Activated CD4-positive, alpha-beta T cell treated with anti-CD3 and anti-CD28 coated beads for 24 hours (primary cell): ENCODE measurements at places on chromosomes 2 and 18.
A peak's percentile ranks its signal among the peaks of the same experiment; 100 is the strongest.

- no peak for DNase-seq
These were observed 163.4 kb downstream of the UBE2E3 start for GRCh38 chr2:181143790-181144300.

GRCh38 chr18:46314011-46314410 lies 209.8 kb downstream of the HAUS1 start:
- no peak for DNase-seq

DNA sequence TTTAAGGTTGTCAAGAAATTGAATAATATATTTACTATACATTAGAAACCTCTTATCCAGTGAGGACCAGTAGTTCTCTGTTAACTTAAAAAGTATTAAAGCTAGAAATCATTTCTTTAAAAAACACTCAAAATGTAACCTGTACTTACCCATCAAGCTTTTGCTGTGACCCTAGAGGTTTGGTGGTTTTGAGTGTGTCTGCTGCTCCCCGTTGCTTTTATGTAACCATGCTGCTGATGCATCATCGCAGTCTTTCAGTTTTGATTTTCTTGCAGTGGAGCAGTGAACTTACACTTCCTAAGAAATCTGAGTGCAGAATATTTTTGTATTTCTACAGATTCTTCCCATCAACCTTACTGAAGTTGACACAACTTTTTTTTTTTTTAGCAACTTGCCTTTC lies 34.2 kb downstream of the MRPS9 start:
- no peak for DNase-seq

DNA sequence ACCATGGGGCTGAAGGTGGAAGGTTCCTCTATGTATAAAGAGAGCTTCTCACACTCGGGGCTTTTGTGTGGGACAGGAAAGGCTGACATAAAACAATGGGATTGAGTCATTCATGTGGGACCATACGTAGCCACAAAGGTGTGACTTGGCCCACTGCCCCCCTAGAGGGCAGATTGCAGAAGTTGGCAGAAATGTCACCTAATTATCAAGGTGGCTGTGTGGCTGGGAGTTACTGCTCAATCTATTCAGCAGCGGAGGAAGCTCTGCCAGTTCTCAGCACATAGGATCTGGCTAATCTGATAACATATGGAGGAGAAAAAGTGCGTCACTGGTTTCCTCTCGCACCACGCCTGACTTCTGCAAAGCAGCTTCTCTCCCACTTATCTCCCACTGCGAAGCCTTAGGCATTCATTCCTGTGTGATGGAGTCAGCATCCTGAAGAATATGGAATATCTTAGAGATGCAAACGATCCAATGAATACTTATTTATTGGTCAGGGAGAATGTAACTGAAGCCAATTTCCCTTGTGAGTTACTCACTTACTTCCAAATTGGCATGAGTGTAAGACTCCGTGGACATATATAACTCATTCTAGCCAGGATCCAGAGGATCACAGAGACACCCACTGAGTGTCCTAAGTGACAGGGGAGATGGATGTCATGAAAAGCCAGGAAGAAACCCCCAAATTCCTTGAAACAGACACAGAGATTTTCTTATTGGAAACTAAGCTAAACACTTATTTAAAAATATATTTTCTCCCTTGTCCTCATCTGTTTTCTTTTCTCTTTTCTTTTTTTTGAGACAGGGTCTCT lies 344.8 kb downstream of the TGIF1 start:
- no peak for DNase-seq

DNA sequence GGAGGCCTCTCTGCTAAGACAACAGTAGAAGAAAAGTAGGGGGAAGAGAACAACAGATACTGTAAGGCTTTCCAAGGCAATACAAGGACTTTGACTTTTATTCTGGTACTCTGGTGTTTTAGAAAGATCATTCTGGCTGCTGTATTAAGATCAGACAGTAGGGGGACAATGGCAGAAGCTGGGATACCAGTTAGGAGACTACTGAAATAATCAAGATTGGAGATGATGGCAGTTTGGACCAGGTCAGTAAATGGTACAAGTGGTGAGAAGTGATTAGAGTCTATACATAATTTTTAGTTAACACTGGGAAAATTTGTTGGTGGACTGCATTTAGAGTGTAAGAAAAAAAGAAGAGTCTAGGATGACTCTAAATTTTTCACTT lies 139.7 kb downstream of the ROCK1 start:
- DNase-seq = no peak

DNA sequence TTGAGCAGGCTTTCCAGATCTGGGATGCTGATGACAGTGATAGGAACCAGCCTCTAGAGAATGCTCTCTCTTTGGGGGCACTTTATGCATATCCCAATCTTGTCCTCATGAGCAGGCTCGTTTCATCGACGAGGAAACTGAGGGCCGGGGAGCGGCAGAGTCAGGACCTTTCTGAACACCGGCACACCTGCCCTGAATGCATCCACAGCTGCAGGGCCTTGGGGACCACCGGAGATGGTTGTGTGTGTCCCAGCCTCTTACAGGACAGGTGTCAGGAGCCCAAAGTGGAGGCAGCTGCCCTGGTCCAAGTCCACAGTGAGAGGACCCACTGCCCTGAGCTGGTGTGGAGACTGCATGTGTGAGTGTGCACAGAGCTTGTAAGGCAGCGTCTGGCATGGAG lies 47.6 kb upstream of the FAHD2A start:
- DNase-seq = no peak

DNA sequence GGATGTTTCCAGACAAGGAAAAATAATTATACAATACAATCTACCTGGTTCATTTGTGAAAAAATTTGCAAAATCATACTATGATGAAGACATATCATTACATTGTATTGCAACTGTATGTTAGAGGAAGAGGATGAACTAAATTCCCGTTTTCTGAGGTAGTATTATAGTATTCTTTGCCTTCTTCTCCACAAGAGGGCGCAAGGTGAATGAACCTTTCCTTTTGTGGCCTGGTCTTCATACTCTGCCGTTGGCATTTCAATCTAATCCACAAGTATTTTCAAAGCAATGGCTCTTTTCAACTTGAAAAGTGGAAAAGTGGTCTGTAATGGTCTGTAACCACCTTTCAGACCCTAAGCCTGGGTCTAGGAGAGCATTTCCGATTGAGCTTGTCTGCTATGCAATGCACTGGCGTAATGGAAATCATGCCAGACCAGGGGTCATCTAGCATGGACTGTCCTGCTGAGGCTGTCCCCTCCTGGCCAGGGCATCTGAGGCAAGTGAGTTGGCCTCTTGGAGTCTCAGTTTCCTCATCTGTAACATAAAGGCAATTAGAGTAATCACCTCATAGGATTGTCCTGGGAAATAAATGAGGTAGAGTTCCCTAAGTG lies 30.8 kb upstream of the ZNF396 start:
- peak; percentile 50 for DNase-seq

DNA sequence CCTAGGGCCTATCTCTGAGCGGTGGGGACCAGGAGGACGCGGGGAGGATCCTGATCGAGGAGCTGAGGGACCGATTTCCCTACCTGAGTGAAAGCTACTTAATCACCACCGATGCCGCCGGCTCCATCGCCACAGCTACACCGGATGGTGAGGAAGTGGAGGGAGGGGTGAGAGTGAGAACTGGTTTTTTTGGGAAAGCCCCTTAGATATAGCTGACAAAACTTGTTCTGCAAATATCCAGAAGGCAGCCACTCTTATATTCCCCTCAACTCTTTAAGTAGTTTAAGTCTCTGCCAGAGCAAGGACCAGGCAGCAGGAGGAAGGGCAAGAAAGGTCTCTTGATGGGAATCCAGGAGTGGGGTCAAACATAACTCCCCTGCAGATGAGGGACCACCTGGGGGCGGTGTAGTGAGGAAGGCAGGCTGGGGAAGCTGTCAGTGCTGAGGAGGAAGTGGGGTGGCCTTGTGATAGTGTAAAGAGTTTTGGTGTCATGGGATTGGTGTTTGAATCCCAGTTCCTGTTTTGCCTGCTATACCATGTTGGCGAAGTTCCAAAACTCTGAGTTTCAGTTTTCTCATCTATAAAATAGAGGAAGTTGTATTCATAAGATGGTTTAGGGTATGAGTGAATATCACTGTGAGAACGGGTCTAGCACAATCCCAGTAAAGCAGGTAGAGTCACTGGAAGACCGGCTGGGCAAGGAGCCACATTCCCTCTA lies 3.4 kb downstream of the NAGK start:
- DNase-seq = peak; percentile 51

DNA sequence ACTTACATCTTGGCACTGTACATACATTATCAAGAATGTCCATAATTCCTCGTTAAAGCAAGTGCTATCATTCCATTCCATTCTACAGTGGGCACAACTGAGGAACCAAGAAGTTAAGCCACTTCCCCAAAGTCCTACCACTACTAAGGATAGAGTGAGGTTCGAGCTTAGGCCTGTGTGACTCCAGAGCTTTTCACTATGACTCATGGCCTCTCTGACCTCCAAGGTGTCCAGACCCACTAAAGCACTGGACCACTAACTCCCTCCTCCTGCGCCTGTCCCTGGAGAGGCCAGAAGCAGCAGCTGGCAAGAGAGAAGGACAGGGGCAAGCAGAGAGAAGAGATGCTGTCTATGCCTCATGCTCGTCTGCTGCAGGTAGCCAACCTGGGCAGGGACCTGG lies 117.0 kb downstream of the ZBTB7C start:
- DNase-seq = no peak

DNA sequence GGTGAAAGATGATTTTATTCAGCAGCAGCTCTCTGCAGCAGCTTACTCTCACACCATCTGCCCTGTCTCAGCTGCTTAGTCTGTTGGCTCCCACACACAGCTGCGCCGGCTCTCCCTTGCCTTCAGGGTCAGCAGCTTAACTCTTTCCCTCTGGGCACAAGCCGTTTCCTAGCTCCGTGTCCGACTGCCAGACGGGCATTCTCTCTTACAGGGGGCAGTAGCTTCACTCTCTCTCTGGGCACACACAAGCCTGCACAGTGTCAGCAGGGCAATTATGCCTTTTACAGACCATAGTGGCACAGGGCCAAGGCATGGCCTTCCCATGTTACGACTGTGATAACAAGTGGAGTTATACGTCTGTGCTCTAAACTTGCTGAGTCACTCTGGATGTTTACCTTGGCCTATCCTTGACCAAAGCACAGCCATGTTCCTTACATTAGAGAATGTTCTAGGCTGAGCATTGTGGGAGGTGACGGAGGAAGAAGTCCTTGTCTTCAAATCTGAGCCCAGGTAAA lies 31.7 kb downstream of the PCARE start:
- DNase-seq = no peak

DNA sequence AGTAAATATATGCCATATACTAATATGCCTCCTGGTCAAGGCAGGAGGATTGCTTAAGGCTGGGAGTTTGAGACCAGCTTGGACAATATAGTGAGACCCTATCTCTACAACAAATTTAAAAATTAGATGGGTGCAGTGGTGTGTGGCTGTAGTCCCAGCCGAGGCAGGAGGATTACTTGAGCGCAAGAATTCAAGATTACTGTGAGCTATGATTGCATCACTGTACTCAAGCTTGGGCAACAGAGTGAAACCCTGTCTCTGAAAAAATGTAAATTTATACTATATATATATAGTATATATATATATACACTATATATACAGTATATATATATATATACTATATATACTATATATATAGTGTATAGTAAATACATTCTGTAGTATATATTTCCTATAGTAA lies 30.0 kb upstream of the NPC1 start:
- no peak for DNase-seq

DNA sequence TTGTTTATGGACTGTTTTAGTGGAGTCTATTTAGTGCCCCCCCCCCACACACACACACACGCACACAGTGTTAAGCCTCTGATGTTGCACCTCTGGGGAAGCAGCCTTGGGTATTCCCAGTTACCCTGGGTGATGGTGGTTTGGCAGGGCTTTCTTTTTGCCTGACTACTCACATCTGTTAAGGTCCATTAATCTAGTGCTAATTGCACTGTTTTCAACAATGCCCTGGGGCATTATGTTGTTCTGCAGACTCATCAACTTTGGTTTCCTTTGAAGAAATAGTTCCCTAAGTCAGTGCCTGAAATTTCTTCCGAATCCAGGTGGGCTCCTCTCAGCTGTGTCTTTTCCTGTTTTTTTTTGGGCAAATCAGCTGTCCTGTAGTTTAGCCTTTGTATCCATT lies 34.7 kb downstream of the SPOPL start:
- DNase-seq = no peak

DNA sequence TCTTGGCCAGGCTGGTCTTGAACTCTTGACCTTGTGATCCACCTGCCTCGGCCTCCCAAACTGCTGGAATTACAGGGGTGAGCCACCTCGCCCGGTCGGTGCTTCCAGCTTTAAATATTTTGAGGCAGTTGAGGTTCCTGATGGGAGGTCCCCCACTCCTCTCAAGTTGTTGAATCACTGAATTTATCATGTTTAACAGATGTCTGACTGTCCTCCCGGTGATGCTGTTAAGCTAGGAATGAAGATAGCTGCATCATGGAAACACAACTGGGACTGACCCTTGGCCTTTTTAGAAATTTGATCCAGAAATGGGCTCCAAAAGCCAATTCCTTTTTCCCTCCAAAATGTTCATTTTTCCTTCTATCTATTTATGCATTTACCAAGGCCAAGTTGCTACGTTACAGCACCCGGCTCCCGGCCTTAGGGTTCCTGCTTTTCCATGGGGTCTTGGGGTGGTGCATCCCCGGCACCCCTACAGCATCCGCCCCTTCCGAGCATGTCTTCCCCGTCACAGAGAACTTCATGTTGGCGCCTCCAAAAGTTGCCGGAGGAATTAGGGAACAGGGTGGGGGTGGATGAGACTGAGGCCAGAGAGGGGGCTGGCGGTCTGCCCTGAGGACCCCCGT lies 43.9 kb downstream of the PAX8 start:
- DNase-seq = no peak

- DNase-seq = no peak
These were observed 268.3 kb downstream of the KLHL29 start for GRCh38 chr2:23653326-23653725.

GRCh38 chr18:59140302-59140885 lies 710 bp downstream of the SEC11C start:
- no peak for DNase-seq

GRCh38 chr2:225317186-225317585 lies 82.3 kb upstream of the NYAP2 start:
- no peak for DNase-seq

DNA sequence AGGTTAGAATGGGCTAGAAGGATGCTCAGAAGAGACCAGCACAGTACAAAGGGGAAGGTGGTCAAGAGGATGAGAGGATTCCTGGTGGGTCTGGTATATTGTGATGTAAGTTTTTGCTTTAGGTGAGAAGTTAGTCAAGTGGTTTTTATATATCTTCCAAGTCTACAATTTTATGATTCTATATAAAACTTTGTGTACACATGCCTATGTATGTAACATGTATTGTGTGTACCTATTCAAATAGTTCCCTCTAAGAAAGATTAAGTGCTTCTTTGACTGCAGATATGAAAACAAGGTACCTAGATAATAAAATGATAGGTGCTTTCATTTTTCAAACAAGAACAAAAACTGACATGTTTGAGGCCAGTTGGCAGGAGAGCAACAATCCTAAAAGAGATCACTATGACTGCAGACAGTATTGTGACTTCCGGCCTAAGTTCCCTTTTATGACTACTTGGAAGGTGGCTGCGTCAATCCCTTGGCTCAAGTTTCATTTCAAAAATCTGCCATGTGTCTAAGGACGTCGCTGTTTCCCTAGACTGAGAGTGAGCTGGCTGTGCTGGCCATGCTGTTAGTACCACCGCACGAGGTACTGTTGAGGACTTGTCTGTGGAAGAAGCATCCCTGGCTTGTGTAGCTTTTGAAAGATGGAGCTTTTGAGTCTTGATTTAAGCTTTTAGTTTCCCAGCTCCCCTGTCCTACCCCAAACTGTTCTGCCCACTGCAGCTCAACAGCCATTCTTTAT lies 123.1 kb downstream of the PRPF40A start:
- no peak for DNase-seq

- no peak for DNase-seq
These were observed 563.2 kb upstream of the NRP2 start for GRCh38 chr2:205119136-205119535.

GRCh38 chr2:231017231-231017598 lies 20.1 kb upstream of the C2orf72 start:
- no peak for DNase-seq
